MCF 10A (cell line): ENCODE measurements at places on chromosomes 5 and 9.
A peak's percentile ranks its signal among the peaks of the same experiment; 100 is the strongest.

GRCh38 chr9:131636593-131636992 is 91.3 kb downstream of the PRRT1B start:
- no peak for DNase-seq

GRCh38 chr9:136376457-136376856 is 3.0 kb upstream of the CARD9 start:
- DNase-seq, result no peak

GRCh38 chr9:123823194-123823947 is 106.6 kb downstream of the DENND1A start:
- no peak for DNase-seq

DNA sequence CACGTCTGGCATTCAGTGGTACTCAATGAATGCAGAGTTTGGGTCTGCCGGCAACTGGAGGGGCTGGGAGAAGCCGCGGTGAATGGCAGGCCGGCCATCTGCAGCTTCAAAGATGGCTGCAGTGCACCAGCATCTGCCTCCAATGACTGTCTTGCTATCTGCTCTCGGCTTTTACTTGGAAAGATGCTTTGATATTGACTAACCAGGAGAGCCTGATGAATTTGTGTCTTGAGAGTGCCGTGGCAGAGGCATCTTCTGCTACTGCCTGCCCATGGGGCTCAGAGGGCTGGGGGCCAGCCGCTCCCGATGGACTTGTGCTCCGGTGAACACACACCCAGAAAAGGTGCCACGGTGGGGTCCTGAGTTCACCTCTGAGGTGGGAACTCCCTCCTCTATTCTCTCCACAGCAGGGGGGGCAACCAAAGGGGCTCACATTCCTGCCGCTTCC is 164.5 kb downstream of the COL23A1 start:
- no peak for DNase-seq

- DNase-seq, result no peak
These were observed 25.6 kb downstream of the ABL1 start for GRCh38 chr9:130860458-130861316.

GRCh38 chr5:172541773-172542136 is 87.4 kb upstream of the SH3PXD2B start:
- DNase-seq, result no peak

GRCh38 chr5:95701074-95701473 is 18.3 kb upstream of the SPATA9 start:
- DNase-seq, result no peak

DNA sequence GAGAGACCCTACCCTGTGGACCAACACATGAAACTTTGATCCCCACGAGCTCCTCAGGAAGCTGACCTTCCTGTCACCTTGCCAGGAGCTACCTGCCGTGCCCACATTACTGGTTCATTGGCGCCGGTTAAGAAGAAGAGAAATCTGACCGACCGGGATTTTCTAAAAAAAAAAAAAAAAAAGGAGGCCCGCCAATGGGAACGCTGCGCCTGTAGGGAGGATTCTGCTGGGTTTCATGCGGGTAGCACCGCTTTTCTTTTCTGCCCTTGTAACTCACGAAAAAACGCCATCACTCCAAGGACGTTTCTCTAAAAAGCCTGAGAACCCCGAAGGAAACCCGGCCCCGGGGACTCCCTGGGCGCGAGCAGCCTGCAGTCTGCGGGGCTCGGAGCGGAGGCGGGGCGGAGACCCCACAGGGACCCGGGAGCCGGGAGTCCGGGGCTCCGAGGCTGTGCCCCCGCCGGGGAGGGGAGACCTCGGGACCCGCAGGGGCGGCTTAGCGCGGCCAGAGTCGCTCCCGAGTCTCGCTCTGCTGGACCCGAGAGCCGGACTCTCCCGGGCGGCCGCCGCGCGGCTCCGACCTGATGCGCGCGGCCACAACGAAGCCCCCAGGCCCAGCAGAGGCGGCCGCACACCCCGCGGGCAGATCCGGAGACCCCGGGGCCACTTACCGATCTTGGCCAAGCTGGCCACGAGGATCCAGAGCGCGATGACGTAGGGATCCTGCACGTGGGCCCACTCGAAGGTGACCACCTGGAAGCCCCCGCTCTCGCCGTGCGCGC is 617 bp downstream of the SLC9A3 start:
- DNase-seq, result no peak

GRCh38 chr9:138043411-138044345 is 166.1 kb downstream of the CACNA1B start:
- no peak for DNase-seq

- no peak for DNase-seq
These were observed 8.6 kb upstream of the ZNF608 start for GRCh38 chr5:124755041-124755440.

DNA sequence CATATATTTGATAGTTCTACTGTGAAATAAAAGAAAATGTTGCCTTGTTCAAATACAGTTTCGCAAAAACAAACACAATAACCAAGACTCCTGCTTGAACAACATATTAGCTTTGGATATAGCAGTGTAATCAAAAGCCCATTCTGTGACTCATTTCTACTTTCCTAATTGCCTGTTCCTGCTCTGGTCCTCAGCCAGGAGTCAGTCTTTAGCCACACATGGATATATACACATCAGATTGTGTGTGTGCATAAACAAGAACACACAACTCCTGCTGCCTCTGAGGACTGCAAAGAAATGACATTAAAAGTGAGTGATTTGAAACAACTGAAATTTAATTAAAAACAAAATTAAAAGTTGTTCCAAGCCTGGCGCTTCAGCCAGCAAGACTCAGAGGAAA is 334.8 kb downstream of the TRIM32 start:
- peak; percentile 20 for DNase-seq

- no peak for DNase-seq
These were observed 1.4 kb upstream of the SPTAN1 start for GRCh38 chr9:128550770-128551656.

DNA sequence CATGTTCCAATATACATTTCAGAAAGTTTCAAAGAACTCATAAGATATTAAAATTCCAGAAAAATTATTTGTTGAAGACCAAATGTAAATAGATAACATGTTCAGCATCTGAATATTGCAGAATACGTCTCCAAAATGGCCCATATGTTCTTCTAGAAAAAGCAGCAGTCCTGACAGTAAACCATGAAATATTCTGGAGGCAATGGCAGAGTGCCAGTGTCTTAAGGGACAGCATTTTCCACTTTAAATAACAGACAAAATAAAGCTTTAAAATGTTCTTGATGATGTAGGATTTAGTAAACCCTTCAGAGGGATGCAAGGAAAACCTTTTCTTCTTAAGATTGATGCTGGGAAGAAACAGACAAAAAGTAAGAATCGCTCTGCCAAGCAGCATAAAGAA is 721.0 kb downstream of the NR2F1-AS1 start:
- DNase-seq, result no peak

- no peak for DNase-seq
These were observed 31.2 kb downstream of the STC2 start for GRCh38 chr5:173296737-173297676.

GRCh38 chr5:42360056-42360455 is 63.2 kb upstream of the GHR start:
- peak; percentile 58 for DNase-seq

GRCh38 chr5:124678922-124679519 is 67.4 kb downstream of the ZNF608 start:
- no peak for DNase-seq

- peak; percentile 29 for DNase-seq
These were observed 70.3 kb downstream of the FYB1 start for GRCh38 chr5:39148983-39149534.

- no peak for DNase-seq
These were observed 145.1 kb upstream of the SMIM23 start for GRCh38 chr5:171640480-171640879.

DNA sequence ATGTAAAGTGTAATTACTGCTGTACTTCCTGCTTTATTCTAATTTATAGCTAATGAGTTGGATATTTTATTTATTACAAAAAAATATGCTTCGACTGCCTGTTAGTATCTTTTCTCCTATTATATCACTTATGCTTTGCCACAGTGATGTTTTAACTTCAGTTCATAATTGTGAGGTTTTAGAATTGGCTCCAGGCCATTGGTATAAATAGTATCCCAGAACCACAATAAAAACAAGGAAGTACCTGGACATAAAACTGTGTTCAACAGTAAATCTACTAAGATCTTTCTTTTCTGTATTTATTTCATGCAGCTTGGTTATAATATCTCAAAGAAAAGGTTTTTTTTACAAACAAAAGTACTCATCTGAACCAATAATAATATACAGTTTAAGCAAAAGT is 354.3 kb upstream of the CDH9 start:
- no peak for DNase-seq

DNA sequence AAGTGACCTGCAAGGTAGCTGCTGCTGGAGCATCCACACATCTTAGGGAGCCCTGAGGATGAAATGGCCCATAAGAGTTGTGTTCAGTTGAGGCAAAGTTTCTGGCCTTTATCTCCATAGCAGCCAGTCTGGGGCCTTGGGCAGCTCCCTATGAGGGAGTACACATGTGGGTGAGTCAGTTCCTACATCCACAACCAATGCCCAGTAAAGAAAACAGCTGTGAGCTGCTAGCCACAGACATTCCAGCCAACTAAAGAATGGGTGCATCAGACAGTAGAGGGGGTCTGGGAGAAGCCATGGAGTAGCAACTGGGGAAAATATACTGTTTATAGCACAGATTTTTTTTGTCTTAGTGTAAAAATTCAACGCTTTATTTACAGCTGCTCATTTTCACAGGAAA is 720.7 kb downstream of the TLE1 start:
- DNase-seq, result peak; percentile 8

DNA sequence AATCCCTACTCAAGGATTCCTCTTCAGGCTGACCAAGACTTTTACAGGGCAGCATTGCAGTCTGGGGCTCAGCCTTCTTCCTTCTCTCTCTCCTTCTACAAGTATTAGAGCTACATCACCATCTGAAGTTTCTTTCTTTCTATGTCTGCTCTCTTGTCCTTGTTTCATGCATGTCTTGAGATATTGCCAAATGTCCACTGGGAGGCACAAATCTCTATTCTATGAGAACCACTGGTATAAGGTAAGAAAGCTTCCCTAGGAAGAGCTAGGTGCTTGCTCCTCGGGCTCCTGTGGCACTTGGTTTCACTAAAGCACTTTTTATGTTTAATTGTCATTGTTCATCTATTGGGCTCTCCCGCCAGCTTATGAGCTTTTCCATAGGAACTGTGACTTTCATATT is 289.2 kb upstream of the PCSK5 start:
- DNase-seq, result peak; percentile 34

- DNase-seq, result peak; percentile 69
These were observed 406.6 kb upstream of the TLE4 start for GRCh38 chr9:79165020-79165780.

- no peak for DNase-seq
These were observed 134.5 kb downstream of the PALM2AKAP2 start for GRCh38 chr9:109914280-109915027.

DNA sequence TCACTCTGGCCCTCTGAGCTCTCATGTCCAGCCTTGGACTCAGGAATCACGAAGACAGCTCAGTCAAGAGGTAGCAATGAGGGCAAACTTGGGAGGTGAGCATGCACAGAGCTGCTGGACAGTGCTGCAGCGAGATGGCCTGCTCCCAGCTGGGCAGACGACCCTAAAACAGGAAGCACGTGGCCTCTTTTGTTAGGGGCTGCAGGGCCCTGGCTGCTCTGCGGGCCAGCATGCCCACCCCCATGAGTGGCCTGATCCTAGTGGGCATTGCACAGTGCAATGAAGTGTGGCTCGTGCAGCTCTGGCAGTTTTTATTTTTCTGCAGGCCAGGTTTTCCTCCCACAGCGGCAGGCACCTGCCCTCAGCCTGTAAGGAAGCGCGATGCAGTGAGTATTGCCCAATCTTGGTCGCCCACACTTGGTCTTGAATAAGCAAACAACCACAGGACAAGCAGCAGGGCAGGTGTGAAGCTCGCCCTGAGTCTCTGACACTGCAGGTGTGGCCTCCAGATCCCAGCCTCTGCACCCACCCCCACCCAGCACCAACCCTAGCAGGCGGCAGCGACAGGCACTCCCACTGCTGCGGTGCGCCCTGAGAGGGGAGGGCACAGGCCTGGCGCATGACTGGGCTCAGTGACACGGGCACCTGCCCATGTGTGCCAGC is 60.8 kb downstream of the SEMA4D start:
- peak; percentile 61 for DNase-seq

DNA sequence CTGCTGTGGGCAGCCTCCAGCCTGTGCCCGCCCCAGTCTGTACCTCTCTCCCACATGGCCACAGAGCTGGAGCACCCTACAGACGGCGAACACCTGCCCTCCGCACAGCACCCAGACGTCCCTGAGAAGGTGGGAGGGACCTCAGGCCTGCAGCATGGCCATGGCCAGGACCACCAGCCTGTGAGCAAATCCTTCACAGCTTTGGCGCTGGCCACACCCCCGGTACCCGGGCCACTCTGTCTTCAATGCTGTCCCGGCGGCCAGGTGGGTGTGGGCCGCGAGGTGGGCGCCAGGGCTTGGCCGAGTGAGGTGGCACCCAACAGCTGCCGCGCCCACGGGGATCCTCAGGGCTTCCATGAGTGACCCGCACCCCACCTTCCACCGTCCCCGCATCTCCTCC is 18.7 kb downstream of the NOTCH1 start:
- no peak for DNase-seq

DNA sequence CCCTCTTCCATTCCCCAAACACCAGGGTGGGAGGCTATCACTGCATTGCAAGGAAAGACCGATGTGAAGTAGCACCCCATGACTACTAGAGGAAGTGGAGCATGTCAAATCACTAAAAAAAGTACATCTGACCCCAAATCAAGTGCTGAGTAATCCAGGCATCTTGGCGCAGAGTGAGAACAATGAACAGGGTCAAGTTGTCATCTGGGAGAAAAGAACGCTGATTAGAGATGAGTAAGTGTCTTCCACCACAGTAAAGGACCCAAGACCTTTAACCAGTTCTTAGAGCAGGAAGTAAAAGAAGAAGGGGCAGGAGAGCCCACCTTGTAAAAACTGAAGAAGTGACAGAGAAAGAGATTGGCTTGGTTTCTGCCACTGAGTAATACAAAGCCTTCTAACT is 75.0 kb upstream of the RAD23B start:
- DNase-seq, result peak; percentile 10

- DNase-seq, result no peak
These were observed 106.4 kb upstream of the ASTN2 start for GRCh38 chr9:117521293-117521692.

- peak; percentile 38 for DNase-seq
These were observed 744 bp downstream of the OTULIN start for GRCh38 chr5:14665101-14665822.

- no peak for DNase-seq
These were observed 87.3 kb downstream of the HRH2 start for GRCh38 chr5:175745210-175745609.

DNA sequence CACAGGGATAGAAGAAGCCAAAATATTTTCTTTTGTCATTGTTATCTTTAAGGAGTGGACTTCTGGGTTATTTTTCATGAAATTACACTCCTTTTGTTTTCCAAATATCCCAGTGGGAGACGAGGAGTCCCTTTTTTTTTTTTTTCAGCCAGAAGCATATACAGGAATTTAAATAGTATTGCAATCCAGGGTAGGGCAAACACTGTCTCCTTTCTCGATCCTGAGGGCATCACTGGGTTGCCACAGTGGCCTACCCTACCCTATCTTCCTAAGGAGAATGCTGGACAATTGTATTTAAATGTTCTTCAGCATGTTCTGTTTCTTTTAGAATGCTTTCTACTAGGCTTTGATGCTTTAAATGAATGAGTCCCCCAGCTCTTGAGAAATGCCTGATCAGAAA is 47.9 kb downstream of the LRRC70 start:
- DNase-seq, result no peak

GRCh38 chr9:38659538-38659937 is 39.1 kb upstream of the ANKRD18A start:
- no peak for DNase-seq
